CD4-positive, alpha-beta T cell treated with Interferon gamma for 1 hour (primary cell): ENCODE measurements at places on chromosomes 13 and 19.

DNA sequence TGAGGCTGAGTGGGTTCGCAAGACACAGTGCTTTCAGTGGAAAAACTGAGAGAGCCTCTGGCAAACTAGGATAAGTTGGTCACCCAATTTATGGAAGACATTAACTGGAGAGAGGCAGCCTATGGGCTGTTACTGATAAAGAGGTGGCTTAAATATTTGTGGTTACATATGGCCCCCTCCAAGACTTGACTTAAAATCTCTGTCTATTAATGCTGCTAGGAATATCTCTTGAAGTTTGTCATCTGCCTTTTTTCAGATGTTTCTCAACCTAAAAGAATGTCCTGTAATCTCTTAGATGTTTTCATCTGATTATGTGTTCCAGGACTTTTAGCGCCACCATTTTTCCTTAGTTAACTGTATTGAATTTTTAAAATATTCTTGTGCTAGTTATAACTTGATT is 54.6 kb downstream of the NAA16 start:
- no peak for DNase-seq

DNA sequence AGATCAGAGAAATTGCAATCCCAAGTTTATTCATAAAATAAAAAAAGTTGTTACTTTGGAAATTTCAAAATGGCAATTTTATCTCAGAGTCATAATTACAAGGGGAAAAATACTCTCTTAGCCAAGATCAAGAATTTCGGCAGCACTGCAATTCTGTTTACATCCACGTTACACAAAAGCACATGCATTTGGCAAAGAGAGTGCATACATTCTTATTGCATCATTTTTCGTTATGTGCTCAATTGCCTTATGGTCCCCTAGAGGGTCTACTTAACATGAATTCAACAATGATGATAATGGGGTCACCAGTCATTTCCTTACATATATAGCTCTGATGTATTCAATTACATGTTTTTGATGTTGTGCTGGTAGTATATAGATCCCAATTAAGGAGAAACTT is 498.0 kb downstream of the DIAPH3 start:
- no peak for DNase-seq

- DNase-seq: no peak
These were observed 473 bp upstream of the SCN1B start for GRCh38 chr19:35029737-35030256.

DNA sequence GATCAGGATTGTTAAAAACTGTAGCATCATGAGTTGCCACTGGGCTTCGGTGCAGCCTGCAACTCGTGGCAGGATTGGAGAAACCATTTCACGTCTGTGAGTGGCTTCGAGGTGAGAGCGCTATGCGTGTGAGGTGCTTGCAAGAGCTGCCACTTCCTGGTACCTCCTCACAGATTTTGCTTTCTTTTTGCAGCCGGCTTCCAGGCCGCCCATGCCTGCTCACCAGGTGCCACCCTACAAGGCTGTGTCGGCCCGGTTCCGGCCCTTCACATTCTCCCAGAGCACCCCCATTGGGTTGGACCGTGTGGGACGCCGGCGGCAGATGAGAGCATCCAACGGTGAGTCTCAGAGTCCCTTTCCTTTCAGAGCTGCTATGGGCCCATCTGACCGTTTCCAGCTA is 57.9 kb upstream of the C1QTNF9 start:
- DNase-seq: peak; percentile 87

DNA sequence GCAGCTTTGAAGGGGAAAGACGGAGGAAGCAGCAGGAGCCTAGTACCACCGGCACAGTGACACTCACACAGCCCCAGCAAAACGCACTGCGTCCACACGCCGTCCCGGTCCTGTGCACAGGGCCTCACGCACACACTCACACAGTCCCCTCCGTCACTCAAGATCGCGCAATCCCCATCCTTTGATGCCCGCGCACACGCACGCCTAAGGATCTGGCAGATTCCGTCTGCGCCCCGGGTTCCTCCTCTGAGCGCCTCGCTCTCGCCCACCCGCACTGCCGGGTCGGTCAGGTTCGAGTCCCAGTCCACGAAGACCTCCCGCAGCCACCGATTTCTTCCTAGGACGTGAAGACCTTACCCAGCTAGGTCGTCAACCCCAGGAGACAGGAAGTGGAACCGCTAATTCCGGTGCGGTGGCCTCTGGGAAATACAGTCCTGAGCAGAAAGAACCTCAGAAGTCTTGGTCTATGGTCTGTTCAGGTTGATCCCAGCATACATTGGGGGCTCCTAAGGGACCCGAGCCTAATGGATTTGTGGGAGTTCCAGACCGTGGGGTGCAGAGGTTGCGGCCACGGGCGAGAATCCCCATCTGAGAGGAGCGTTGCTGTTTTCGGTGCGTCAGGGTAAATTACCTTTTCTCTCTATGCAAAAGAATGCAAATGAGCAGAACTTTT is at the start of gene ZNF780B:
ZNF780B (minus strand) TSS at position 400 of the 673 bp plus-strand sequence. CDS start 5,899 bp downstream, outside the sequence.
- peak; percentile 48 for DNase-seq

DNA sequence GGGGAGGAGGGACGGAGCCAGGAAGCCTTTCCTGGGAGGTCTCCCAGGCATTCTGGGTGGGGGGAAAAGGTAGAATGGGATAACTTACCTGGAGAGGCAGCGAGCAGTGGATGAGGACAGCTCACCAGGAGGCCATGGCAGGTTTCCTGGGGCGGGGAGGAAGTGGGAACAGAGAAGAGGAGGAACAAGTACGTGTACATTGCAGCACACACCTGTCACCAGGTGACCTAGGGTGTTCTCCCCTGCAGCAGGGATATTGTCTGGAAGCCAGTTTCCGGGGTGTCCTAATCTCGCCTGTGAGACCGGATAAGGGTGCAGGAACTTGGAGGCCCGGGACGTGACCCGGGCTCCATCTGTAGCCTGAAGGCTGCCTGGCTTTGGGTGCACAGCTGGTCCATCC is at the start of gene FUT3:
FUT3 (minus strand) TSS at position 148 of the 400 bp plus-strand sequence.
- no peak for DNase-seq

GRCh38 chr13:43686557-43686956 is 100.2 kb downstream of the ENOX1 start:
- no peak for DNase-seq

DNA sequence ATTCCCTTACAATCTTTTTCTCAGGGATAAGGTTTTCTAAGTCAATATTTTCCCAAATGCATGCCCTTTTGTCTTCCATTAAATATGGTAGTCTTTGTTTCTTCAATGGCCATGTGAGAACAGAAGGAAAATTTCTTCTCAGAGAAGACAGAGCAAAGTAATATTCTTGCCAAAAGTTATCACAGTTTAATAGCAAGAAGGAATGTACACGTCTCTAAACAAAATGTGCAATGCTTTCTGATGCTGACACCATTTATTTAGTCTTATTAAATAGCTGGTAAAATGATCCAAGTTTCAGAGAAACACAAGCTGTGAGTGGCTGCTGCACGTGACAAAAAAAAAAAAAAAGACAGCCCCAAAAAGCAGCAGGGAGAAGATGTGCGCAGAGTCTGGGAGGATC is 542.5 kb downstream of the GPC6 start:
- no peak for DNase-seq

- no peak for DNase-seq
These were observed 323.7 kb upstream of the HTR2A start for GRCh38 chr13:47220453-47221140.

GRCh38 chr13:99322297-99323103 is 15.3 kb upstream of the GPR183 start:
- no peak for DNase-seq

- no peak for DNase-seq
These were observed 11.0 kb upstream of the TPT1 start for GRCh38 chr13:45352031-45352430.

GRCh38 chr13:57409121-57409520 is 222.4 kb upstream of the PCDH17 start:
- DNase-seq: no peak

DNA sequence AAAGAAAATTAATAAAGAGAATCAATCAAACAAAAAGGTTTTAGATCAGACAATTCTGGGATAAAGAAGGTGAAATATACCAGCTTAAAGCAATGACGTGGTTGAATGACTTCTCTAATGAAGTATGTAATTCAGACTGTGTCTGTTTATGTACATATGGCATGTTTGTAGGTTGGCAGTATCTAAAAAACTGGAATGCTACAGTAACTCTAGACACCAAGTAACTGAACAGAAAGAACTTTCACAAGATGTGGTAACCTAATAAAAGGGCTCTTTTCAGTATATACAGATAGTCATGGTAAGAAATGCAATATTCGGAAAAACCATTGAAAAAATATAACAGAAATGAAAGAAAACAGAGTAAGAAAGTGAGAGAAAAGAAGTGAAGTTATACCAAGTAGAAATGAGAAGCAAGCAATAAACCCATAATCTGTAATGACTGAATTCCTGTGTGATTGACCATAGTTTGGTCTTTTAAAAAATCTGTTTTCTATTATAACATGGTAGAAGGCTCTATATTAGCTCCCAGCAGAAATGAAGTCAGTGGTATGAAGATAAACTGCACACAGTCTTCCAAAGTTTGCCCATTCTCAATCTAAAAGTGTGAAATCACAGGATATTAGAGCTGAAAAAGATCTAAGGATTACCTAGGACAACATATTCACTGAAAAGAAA is 31.4 kb downstream of the ELF1 start:
- DNase-seq: no peak

- no peak for DNase-seq
These were observed 399.5 kb upstream of the ARGLU1 start for GRCh38 chr13:106967391-106967790.

GRCh38 chr13:114077099-114077932 is 55.1 kb downstream of the RASA3 start:
- no peak for DNase-seq

DNA sequence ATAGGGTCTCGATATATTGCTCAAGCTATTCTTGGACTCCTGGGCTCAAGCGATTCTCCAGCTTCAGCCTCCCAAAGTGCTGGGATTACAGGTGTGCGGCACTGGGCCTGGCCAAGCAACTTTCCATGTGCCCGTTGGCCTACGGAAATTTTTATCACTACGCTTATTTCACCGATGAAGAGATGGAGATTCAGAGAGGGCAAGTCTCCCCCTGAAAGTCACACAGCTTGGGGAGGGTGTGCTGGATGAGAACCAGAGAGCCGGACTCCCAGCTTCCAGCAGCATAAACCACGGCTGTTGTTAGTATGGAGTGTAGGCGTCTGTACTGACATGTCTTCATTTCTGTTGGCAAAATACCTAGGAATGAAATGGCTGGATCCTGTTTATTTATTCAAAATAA is 11.8 kb upstream of the GNA11 start:
- DNase-seq: no peak

DNA sequence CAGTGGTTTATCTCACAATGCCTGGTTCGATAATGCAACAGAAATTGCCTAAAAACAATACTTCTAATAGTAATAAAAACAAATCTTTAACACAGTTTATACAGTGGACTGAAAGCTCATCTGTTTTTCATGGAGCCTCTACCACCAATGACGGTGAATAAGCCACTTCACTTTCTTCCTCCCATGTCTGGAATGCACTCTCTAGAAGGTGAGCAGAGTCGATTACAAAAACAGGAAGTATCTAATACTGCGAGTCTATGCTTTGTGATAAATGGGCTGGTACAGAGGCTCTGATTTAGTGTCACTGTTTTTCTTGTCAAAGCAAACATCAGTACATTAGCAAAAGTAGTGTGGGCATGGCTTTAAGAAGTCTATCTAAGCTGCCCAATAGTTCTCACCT is 1348.6 kb upstream of the SLC10A2 start:
- no peak for DNase-seq

GRCh38 chr19:30107251-30107650 is 165.2 kb downstream of the URI1 start:
- no peak for DNase-seq

- DNase-seq: no peak
These were observed 413.1 kb upstream of the ARGLU1 start for GRCh38 chr13:106981051-106981450.

DNA sequence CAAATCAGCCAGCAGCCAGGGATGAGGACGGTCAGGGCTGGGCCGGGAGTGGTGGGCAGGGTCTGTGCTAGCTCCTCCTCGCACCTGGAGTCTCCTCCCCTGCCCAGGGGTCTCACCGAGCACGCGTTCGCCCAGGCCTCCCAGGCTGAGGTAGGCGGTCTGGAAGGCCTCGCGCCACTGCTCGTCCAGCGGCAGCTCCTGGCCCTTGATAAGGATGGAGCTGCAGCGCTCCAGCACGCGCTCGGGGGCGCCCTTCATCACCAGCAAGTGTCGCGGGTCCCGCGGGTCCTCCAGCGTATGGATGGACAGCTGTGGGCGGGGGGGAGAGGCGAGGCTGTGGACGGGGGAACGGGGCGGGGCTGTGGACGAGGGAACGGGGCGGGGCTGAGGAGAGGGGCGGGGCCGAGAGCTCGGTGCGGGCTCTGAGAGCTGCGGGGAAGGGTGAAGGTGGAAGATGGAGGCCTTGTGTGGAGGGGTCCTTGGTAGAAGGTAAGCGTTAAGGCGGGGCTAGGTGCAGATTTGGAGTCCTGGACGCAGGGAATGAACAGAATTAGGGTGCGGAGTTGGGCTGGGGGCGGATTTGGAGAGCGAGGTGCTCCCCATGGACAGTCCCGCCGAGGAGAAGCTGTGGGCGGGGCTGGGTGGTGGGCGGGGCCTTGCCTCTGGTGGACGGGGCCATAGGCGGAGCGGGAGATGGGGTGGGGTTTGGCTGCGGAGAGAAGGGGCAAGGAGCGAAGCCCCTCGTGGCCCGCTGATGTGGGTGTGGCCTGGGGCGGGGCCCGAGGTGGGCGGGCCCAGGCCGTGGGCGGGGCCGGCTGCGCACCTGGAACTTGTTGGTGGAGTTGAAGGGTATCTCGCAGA is 5.7 kb downstream of the ATP4A start:
- DNase-seq: peak; percentile 54

DNA sequence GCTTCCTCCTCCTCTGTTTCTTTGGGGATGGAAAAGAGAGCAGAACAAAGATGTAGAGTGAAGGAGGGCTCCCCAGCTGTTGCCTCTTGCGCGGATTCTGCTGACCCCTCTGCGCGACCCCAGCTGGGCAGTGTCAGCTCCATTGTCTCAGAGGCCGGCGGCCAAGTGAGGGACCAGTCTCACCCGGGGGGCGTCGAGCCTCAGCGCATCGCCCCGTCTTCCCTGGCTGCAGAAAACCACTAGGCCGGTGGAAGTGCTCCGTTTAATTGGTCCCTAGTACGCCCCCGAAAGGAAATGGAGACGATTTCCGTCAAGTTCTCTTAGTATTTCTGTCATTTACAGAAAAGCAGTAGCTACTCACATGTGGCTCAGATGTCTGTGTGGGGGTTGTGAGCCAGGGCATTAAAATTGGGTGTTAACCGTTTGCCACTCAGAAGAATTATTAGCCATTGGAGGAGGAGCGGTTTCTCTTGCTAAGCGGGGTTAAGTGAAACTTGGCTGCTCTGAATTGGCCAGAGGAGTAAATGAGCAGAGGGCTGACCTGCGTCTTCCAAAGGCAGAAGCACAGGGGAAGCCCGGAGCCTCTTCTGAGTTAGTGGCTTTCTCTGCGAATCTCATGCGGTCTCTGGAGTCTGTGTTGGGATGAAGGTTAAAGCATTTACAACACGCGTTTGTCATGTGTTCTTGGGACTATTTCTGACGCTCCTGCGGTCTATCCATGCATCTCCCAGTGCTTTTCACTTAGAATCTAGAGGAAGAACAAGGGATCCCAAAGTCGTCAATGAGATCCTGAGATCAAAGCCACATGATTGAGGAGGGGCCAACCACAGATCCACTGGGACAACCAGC is 132.8 kb upstream of the MYO16 start:
- DNase-seq: no peak

- DNase-seq: no peak
These were observed 774.8 kb upstream of the ARGLU1 start for GRCh38 chr13:107342747-107343146.
